ENCODE measurements at places on chromosomes 7 and 10.

DNA sequence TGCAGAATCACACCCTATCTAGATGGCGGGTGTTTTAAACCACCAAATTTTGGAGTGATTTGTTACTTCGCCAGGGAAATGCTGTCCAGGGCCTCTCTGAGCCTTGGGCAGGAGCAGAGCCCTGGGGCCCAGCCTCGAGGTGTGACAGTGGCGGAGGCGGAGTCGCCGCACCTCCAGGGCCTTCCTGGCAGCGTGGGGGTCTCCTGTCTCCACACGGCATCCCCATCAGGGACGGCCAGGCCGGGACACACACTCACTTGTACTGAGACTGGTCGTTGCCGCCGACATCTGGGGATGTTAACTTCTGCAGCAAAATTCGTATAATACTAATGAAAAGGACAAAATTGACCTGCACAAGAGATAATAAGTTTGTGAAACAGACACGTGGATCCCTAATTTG, 110.7 kb downstream of the VIPR2 start:
- no peak for DNase-seq

DNA sequence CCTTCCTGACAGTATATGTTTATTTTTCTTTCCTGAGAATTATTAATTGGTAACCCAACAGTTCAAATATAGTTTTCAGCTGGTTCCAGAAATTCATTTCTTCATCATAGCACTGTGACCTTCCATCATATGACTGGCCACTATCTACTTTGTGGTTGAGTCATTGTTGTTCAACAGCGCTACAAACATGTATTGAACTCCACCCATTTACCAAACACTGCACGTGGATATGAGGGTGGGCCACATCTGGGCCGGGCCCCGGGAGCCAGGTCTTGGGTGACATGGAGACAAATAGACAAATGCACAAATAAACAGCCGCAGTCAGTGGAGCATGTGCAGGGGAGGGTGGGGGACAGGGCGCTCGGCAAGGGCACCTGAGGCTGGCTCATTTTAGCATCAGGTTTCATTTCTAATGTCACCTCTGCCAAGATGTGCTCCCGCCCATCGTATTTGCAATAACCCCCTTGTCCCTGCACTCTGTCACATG, 24.0 kb upstream of the EEPD1 start:
- no peak for DNase-seq

GRCh38 chr10:86372784-86373239, 6.2 kb upstream of the GRID1 start:
- no peak for DNase-seq

GRCh38 chr10:90096196-90096595, 394.8 kb downstream of the KIF20B start:
- DNase-seq = no peak

DNA sequence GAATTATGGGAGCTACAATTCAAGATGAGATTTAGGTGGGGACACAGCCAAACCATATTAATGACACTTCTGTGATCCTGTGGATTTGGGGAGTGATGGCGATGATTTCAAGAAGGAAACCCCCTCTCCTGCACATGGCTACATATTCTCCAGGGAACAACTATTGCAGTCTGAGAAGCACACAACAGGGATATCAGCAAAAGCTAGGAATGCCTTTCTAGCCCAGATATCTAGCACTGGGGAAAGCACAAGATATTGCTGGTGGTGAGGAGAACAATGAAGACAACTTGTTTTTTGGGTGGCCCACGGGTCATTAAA, 24.3 kb downstream of the EPDR1 start:
- no peak for DNase-seq

DNA sequence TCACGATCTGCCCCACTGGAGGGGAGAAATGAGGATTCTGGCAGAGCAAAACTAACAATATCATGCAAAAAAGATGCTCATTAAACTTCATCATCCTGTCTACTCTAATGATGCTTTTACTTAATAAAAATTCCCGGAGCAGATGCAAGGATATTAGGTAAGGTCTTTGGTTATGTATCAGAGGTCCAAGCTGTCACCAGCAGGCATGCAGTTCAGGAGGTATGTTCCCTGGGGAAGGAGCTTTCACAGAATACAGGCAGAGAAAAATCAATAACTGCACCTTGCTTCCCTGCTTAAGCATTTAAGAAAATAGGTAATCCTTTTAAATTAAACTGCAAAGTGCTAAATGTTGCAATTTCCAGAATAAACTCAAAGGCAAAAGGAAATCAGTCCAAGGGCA, 81.6 kb upstream of the C1QL3 start:
- DNase-seq = peak; percentile 66

- no peak for DNase-seq
These were observed 100.5 kb downstream of the FGFR2 start for GRCh38 chr10:121497513-121498470.

DNA sequence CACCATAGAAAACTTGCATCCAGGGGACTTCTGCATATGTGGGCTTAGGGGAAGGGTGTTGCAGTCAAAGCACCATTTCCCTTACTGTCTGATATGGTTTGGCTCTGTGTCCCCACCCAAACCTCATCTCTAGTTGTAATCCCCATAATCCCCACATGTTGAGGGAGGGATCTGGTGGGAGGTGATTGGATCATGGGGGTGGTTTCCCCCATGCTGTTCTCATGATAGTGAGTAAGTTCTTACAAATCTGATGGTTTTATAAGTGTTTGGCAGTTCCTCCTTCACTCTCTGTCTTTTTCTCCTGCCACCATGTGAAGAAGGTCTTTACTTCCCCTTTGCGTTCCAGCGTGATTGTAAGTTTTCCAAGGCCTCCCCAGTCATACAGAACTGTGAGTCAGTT, 177.4 kb downstream of the ADK start:
- no peak for DNase-seq

- no peak for DNase-seq
These were observed 22.7 kb downstream of the DHTKD1 start for GRCh38 chr10:12091421-12091820.

- no peak for DNase-seq
These were observed 4.6 kb downstream of the FZD8 start for GRCh38 chr10:35637462-35637861.

- DNase-seq = no peak
These were observed 884 bp downstream of the ICA1 start for GRCh38 chr7:8260871-8261694.

GRCh38 chr10:98623176-98623575, 176.4 kb upstream of the HPS1 start:
- DNase-seq = no peak

DNA sequence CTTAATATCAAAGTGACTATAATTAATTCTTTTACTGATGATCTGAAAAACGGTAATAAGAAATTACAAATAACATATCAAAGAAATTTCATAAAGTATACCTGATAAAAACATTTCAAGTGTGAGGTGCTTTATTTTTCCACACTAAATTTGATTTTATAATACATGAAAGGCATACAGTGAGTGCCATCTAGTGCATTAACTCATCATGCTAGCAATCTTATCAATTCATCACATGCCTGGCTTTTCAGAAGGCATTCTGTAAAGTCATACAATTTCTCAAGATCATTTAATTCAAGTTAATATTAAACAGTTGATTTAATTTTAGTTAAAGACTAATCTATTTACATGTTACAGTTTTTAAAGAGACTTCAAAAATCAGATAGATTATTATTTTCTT, 1020.9 kb downstream of the GATA3 start:
- no peak for DNase-seq

DNA sequence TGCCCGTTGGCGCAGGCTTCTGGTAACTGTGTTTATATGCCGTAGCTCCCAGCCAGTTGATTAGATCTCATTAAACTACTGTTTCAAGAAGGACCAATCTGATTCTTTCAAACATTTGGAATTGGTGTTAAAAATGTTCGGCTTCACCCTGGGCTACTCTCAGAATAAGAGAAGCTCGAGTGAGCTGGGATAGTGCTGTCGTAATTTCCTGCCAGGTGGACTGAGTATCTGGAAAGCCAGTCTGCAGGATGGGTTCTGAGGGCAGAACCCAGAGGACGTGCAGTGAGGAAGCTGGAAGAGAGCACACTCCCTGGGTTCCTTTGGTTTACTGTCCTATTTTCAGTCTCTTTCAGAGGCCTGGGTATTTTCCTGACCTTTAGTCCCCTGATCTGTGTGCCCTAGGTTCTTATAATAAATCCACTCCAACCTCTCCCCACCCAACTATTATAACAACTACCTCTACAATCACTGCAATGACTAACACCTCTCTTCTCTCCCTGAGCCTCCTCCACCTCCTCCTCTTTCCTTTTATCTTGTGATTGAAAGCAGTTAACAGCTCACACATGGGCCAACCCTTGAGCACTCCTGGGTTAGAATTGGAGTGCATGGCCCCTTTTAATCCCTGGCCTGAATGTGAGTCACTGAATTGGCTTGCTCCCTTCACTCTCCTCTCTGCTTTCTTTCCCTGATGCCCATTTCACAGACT, 63.0 kb downstream of the AOAH start:
- DNase-seq = no peak

GRCh38 chr10:102643336-102644065, 778 bp upstream of the TRIM8 start:
- no peak for DNase-seq

GRCh38 chr7:15167912-15168311, 265.4 kb upstream of the DGKB start:
- DNase-seq = no peak

- no peak for DNase-seq
These were observed 253.5 kb downstream of the PHTF2 start for GRCh38 chr7:78052112-78052511.

GRCh38 chr10:107085665-107086525, 78.6 kb downstream of the SORCS1 start:
- no peak for DNase-seq

DNA sequence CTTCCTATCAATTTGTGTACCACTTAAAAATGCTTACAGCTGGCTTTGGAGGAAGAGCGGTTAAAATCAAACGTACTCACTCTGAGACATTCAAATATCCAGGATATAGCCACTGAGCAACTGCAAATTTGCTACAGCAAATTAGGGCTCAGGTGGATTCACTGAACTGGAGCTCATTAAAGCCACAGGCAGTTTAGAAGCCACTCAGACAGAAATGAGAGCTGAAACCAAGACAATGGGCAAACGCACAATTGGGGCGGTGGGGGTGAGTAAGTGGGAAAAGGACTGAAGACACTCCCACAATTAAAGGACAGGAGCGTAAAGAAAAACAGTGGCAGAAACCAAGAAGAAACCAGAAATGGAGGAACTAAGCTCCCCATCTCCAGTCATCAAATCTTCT, 20.5 kb downstream of the MPP7 start:
- DNase-seq = no peak

DNA sequence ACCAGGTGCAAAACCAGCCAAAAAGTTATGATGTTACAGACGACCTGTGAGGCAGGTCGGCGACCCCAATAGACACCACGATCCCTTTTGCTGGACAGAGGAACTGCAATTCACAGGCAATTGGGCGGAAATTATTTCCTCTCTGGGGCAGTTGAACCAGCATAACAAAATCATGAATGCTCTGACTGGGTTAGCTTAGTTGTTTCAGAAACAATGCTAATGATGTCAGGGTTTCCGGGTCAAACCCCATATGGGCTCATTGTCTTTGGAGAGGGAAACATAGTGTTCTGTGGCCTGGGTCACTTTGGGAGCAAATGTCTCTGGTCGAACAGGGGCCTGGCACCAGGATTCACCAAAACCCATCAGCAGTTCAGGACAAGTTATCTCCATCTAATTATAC, 669.1 kb upstream of the NRP1 start:
- no peak for DNase-seq

GRCh38 chr10:7541137-7542087, 125.4 kb downstream of the ITIH5 start:
- no peak for DNase-seq

- DNase-seq = no peak
These were observed 682.8 kb downstream of the MAGI2 start for GRCh38 chr7:78770422-78771410.

DNA sequence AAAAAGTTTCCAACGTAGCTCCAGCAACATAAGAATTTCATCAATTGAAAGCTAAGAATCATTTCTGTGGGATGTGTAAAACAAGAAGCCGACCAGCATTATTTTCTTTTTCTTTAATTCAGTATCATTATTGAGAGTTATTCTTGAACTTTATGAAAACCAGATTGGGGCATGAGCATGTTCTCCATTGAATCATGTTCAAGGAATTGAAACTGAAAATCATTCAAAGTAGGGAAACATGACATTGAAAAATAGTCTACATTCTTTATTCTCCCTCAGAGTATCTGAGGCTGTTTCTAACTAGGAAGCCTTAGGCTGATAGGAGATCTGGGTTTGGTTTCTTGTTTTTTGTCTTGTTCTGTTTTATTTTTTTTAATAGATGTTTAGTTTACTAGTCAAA, 253.7 kb downstream of the DYNC1I1 start:
- DNase-seq = no peak

DNA sequence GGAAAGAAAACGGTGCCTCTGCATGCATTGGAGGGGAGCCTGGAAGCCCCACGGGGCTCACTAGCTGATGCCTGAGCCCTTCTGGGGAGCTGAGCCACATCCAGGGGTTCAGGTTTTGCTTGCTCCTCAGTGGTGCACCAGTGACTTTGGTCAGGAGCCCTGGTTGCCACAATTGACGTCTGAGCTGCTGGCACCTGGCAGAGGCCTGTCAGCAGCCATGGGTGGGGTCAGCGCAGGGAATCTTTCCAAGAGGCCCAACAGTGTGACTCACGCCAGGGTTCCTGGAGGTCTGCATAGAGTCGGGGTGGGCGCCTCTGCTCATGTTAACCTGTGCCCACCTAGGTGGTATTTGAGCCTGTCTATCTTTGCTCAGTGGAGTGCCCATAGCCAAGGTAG, 138.7 kb downstream of the NEURL1 start:
- no peak for DNase-seq

DNA sequence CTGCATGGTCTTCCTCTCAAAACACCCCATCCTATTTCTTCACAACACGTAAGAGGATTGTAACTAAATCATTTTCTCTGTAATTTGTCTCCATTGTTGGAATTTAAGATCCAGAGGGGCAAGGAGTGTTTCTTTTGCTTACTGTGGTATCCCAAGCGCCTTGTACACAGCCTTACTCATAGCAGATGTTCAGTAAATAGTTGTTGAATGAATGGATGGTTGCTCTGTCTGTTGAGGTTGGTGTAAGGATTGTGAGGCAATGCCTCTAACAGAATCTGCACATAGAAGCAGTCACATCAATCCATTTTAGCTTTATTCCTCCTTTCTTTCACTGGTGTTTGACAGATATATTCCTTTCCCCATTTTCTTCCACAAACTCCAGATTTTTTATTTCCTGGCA, 90.1 kb downstream of the ZNF365 start:
- DNase-seq = no peak

DNA sequence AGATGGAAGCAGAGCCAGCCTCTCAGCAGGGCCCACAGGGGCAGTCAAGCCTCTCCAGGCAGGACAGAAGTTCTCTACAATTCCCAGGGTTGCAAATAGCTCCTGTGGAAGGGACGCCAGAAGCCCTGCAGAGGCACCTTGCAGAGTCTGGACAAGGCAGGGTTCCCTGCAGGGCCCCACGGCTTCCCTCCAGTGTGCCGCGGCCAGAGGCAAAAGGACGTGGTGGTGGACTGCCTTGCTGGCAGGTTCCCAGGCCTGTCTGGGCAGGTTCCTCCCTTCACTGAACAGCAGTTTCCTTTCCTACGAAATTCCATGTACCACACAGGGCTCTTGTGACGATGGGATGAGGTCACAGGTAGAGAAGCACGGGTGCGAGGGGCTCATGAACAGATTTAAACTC, 25.1 kb downstream of the UPP1 start:
- DNase-seq = no peak

- DNase-seq = no peak
These were observed 59.2 kb downstream of the CDK13 start for GRCh38 chr7:40009301-40009700.
